Left lung (tissue), 14 donors: ENCODE measurements at places on chromosomes 2 and 18. TPM values are rescaled to one million over a fixed set of nuclear protein-coding genes. Genes with fewer than 3 reads are reported as not detected.

- no peak for DNase-seq
Observed at GRCh38 chr18:74577019-74577418, 20.7 kb upstream of the ZNF407 start.

- no peak for DNase-seq
Observed at GRCh38 chr2:150977296-150977695, 284.4 kb downstream of the RBM43 start.

DNA sequence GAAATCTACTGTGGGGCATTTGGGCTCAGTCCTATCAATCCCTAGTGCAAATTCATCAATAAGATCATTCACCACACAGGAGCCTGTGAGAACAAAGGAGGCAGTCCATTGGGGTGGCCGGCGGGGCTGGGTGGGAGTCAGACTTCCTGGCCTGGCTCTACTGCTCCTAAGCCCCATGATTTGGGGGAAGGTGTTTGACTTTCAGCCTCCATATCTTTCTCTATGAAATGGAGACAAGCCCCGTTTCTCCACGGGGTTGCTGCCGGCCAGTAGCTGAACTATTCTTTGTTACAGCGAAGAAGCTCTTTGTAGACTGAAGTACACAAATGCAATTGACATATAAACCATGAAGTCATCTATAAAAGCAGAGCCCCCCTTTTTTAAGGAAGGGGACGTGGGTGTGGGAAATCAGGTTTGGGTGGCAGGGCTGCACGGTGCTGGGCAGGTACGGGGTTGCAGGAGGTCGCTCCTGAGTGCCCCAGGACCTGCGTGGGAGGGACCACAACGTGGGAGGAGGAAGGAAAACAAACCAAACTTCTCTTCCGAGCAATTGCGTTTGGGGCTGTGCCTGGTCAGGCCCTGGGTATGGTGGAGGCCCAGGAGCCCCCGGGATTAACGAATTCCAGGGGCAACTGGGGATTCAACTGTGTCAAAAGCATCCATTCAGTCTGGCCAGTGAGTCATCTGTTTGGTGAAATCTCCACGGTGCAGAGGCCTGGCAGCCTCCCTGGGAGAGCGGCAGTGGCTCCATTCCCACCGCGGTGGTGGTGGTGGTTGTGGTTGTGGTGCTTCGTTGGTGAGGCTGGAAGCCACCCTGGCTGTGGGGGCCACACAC is 18.2 kb downstream of the FBLN7 start:
- DNase-seq, result no peak

- peak; percentile 10 for DNase-seq
Observed at GRCh38 chr2:172888714-172889669, 153.3 kb downstream of the RAPGEF4 start.

Gene BIN1
- 32.0 TPM for total RNA-seq
